Right renal cortex interstitium (tissue), 3 donors: ENCODE measurements at places on chromosomes 5 and 9. TPM values are rescaled to one million over a fixed set of nuclear protein-coding genes. Genes with fewer than 3 reads are reported as not detected.

DNA sequence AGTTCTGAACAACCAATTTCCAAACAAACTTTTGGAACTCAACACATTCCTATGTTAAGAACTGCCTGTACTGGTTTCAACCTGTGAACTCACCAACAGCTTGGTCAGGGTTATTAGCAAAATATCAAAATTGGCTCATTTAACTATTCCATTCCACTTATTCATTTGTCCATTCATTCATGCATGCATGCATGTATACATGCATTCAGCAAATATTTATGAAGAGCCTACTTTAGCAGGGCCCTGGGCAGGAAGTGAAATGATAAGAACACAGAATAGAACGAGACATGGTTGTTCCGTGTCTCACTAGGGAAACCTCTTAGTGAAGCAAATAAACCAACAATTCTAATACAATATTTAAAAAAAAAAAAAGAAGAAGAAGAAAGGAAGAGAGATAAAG lies 107.4 kb downstream of the GLIS3 start:
- no peak for DNase-seq

GRCh38 chr9:72935595-72935994 lies 17.3 kb downstream of the ALDH1A1 start:
- no peak for DNase-seq

DNA sequence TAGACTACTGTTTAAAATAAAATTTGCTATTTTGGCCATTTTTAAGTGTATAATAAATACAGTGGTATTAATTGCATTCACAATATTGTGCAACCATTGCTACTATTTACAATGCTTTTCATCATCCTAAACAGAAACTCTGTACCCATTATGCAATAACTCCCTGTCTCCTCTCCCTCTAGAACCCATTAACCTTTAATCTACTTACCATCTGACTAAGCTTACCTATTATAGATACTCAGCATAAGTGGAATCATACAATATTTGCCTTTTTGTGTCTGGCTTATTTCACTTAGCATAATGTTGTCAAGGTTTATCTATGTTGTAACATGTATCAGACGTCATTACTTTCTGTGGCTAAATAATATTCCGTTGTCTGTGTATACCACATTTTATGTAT lies 25.9 kb downstream of the CD14 start:
- DNase-seq = no peak

OGN gene
- 55.2 TPM for polyA plus RNA-seq

ENTPD2 gene
- 3.3 TPM for polyA plus RNA-seq

DNA sequence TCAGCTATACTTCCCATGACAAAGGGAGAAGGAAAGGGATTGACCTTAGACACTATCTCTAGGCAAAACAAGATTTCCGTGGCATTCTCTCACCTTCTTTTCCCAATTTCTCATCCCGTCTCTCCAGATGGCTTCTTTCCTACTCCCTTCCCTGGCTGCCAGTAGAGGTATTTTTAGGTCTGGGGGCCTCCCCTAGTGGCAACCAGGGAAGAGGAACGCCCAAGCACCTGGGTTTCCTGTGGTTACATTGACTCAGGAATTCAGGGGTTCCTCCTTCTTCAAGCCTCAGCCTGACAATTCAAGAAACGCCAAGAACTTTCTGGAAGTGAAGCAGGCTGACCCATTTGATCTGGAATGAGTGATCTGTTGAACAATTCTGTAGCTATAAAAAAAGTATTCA lies 111.5 kb upstream of the OSMR start:
- no peak for DNase-seq

DNA sequence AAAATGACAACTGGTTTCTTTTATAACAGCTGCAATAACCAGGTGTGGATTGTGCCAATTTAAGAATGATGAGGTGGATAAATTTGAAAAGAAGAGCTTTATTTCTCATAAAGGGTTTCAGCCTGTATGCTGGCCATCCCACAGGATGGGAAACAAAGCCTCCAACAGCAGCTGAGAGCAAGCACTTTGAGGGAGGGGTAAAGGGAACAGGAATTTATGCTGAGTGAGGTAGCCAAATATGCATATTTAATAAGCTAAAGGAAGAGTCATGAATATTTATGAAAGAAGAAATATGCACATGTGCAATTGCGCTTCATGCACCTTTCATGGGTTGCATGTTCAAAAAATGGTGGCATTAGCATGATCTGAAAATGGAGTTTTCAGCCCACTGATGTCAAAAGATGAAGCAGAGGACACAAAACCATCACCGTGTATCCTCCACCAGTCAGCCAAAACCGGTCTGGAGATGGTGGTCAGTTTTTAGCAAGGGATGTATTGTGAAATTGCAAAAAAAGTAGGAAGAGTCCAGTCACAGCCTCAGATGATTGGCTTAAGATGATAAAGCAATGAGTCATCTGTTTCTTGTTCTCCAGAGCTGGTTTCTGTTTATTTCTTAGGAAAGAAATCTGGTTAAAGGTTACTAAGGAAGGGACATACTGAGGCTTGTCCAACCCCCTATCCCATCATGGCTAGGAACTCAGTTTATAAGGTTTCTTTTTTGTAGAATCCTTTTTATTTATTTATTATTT lies 47.9 kb downstream of the DEPDC1B start:
- no peak for DNase-seq

- DNase-seq = no peak
Measured at GRCh38 chr5:168390491-168390890, 95.8 kb upstream of the RARS1 start.

DNA sequence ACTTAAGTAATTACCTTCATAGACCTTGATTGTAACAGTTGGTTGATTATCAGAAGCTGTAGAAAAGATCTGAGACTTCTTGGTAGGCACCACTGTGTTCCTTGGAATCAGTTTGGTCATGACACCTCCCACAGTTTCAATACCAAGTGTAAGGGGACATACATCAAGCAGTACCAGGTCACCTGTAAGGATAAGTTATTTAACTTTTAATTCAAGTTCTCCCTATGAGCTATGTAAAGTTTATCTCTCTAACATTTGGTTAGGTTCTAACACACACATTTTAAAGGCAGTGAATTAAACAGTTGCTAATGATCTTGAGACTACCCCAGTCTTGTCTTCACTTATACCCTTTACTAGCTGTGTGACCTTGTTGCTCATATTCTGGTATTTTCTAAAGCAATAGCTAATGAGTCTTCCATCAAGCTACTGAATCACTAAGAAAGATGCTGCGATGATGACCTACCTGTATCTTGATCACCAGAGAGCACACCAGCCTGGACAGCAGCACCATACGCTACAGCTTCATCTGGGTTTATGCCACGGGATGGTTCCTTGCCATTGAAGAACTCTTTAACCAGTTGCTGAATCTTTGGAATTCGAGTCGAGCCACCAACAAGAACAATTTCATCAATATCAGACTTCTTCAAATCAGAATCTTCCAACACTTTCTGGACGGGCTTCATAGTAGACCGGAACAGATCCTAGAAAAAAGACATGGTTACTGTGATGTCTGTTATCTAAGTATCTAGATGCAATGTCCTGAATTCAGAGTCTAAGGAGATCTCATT lies 2.8 kb downstream of the HSPA5 start:
- no peak for DNase-seq

- DNase-seq = no peak
Measured at GRCh38 chr9:82449986-82450385, 461.4 kb downstream of the SPATA31D1 start.

GRCh38 chr5:136137497-136138220 lies 5.0 kb downstream of the SMAD5 start:
- no peak for DNase-seq

DNA sequence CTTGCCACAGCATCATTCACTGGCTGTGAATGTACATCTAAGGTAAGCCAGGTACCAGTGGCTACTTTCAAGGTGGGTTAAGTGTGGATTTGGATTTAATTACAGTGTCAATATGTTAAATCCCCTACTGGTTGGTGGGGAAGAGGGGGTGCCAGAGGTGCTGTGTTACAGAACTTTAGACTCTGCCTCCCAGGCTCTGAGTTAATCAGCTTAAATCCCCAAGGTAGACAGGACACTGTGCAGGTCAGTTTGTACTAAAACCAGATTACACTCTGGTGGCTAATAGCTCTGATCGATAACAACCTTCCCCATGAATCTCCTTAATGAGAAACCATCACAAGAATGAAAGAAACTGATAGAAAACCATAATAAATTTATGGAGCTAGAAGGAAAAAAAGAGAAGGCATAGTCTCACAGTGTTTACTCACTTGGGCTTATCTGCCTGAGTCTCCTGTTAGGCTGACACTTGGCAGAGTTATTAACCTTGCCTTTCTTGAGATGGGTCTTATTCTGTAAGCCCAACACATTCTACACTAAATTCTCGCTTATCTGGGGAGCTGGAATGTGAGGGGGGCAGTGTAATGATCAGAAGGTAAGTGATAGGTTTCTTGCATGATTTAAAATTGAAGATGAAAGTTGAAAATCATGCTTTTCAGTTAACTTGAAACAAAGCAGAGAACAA lies 106.8 kb downstream of the LMNB1 start:
- DNase-seq = no peak

DNA sequence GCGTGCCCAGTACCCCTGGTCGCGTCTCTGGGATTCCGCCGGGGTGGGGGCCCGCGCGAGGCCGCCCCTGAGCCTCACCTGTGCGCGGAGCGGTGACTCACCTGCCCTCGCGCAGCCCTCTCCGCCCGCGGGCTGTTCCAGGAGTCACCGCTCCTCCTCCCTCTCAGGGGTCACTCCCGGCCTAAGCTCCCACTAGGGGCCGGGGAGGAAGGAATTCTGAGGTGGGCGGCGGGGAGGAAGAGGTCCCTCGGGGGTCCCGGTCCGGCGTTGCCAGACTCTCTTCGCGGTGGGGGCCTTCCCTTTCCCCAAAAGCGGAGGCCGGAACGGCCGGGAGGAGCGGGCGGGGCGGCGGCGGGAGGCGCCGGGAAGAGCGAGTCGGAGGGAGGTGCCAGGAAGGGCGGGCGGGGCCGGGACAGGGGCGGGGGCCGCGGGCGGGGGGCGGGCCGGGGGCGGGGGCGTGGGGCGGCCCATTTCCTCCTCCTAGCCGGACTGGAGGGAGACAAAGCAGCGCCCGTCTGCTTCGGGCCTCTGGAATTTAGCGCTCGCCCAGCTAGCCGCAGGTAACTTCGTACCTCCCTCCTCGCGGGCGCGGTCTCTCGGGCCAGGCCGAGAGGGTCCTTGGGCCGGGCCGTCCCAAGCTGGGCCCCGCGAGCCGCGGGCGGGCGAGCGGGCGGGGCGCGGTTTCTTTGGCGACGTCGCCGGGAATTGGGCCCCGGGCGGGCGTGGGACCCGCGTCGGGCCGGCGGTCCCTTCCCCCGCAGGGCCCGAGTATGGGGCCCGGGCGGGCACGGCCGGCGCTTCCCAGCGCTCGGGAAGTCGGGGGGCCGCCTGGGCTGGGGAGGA lies at the start of gene CTNNA1:
TSS of gene CTNNA1 (plus strand) at position 475 of the 843 bp plus-strand sequence. CDS start 28,500 bp downstream, outside the sequence.
- DNase-seq = peak; percentile 53

SHISAL2B gene
- polyA plus RNA-seq = 0.34 TPM

DNA sequence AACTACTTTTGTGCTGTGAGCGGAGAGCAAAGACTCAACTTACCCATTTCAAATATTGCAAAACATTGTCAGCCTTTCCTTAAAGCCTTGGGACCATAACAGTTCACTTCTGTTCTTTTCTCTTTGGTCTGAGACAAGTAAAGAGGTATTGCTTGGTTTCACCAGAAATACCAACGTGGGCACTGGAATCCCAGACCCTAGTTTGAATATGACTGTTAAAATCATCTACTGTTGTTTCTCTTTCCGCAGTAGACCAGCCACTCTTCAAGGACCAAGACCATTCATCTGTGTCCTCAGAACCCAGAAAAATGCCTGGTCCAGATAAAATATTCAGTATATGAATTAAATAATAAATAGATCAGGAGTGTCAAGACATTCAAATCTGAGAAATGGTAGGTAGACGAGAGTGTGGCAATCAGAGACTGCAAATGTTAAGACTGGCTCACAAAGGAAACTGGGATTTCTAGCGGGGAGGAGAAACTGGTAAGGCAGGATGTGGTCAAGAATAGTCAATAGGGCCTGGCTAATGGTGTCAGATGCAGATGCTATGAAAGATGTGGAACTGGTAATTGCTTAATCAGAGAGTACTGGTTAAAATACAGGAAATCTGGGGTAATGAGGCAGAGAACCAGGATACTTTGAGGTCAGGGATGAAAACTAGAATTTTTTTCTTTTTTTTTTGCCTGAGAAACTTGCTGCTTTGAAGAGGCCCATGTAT lies 82.1 kb upstream of the IL33 start:
- no peak for DNase-seq

GRCh38 chr5:148759101-148759500 lies 67.3 kb upstream of the ADRB2 start:
- DNase-seq = no peak

GRCh38 chr5:82403026-82403425 lies 124.9 kb upstream of the RPS23 start:
- no peak for DNase-seq

UBE2R2 gene
- polyA plus RNA-seq = 71.9 TPM
